ENCODE measurements at places on chromosomes 13 and 19.

DNA sequence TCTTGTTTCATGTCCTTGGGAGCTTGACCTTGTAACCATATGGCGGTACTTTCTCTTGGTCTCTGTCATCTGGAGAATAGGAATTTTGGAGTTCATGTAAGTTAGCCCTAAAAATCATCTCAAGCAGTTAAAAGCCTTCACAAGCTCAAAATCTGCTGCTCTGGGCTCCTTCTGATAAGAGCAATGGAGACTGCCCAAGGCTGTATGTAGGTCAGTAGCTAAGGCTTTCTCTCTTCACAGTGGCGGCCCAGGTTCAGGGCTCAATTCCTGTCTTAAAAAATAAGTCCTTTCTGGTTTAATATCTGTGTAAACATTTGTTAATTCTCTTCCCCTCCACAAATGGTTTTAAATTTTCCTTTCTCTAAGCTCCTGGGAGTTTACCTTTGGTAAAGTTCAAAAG lies 45.3 kb upstream of the ANKRD10 start:
- DNase-seq: no peak

- DNase-seq: no peak
Measured at GRCh38 chr19:2266183-2266993, 10.2 kb upstream of the JSRP1 start.

DNA sequence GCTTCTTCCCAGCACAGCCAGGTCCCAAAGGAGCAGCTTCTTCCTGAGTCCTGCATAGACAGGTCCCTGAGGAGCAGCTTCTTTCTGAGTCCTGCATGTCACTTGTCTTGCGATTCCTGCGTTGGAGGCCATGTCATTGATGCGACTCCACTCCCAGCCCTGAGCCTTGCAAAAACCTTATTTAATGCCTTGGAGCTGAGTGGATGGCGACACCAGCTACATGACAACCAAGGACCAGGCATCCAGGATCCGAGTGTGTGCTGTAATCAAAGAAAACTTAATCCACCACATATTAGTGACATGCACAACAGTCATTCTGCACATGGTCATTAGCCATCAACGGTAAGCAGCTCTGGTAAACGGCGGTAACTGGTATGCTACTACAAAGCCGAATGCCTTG lies 315.8 kb downstream of the TEX29 start:
- no peak for DNase-seq

- DNase-seq: no peak
Measured at GRCh38 chr13:33411312-33411711, 125.8 kb upstream of the STARD13 start.

- DNase-seq: no peak
Measured at GRCh38 chr13:36975172-36975571, 24.0 kb downstream of the ALG5 start.

GRCh38 chr19:28864024-28864503 lies 348.9 kb downstream of the UQCRFS1 start:
- DNase-seq: no peak

- DNase-seq: no peak
Measured at GRCh38 chr13:110314516-110315245, 7.6 kb downstream of the COL4A2 start.

- no peak for DNase-seq
Measured at GRCh38 chr19:29467824-29468401, 57.9 kb upstream of the VSTM2B start.

GRCh38 chr19:48991873-48992580 lies 1.1 kb downstream of the GYS1 start:
- no peak for DNase-seq

DNA sequence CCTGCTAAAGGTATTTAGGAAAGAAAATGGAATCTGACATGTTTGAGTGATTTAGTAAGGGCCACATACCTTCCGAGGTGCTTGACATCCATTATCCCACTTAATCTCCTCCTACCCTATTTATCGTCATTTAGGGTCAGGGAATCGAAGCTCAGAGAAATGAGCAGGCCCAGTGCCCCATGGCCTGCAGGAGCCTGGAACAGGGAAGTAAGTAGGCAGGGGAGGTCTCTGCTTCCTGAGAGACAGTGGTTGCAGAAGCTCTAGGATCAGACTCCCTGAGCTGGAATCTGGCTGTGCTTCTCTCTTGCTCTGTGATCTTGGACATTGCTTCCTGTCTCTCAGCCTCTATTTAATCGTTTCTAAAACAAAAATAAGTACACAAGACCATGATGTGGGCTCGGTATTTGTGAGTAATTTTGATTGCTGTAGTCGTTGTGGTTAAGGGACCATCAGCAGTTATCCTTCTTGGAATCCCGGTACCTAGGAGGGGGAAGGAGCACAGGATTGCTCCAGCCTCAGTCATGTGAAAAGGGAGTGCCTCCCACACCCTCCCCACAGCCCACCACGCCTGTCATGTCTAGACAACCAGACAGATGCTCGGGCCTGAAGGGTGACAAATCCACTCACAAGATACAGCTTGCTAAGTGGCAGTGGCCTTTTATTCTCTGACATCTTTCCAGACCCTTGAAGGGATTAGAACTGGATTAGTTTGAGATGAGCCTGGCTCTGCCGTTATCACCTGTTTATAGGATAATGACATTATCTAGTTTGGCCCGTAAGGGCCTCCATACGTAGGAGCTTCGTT lies 169.2 kb upstream of the TSHZ3 start:
- no peak for DNase-seq

DNA sequence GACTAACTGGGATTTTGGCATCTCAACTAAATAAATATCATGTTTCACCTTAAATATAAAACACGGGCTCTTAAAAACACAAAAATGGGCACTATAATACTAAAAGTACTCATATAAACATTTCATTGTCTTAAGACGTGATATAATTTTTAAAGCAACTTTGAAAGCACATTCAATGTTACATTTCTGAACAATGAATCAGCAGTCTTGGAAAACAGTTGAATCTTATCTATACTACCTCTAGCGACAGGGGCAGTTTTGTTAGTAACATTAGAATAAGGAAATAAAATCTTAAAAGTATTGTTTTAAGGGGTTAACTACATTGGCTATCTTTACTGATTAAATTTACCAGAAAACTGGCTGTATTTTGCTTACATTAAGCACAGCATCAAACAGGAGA lies 156.9 kb downstream of the UGGT2 start:
- no peak for DNase-seq

DNA sequence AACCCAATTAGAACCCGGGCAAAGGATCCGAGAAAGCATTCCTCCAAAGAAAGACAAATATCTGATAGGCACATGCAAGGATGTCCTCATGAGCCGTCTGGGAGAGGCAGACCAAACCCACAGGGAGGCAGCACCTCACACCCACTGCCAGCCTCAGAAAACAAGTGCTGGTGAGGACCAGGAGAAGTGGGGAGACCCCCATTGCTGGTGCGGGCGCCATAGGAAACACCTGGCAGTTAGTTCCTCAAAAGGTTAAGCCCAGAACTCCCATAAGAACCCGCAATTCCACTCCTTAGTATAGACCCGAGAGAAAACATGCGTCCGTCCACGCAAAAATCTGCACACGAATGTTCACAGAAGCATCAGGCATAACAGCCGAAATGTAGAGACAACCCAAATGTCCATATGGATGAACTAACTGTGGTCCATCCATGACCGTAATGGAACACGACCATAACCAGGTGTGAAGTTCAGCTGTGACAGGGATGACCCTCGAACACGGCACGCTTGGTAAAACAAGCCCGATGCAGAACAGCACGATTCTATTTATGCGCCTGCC lies 7.9 kb downstream of the ZNF787 start:
- DNase-seq: no peak

DNA sequence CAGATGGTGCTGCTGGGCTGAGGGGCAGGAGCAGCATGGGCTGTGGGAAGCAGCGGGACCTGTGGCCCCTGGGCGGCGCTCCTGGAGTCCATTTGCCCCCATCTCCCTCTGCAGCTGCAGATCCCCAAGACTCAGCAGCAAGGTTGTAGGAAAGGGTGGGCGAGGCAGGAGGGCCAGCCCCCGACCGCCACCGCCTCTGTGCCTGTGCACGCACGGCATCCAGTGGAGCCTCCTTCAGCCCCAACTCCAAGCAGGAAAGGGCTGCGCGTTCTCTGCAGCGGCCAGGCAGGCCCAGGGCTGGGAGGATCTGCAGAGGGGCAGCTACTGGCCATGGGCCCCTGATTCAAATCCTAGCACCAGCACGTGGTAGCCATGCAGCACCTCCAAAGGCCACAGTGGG lies 20.8 kb downstream of the DPF1 start:
- no peak for DNase-seq

DNA sequence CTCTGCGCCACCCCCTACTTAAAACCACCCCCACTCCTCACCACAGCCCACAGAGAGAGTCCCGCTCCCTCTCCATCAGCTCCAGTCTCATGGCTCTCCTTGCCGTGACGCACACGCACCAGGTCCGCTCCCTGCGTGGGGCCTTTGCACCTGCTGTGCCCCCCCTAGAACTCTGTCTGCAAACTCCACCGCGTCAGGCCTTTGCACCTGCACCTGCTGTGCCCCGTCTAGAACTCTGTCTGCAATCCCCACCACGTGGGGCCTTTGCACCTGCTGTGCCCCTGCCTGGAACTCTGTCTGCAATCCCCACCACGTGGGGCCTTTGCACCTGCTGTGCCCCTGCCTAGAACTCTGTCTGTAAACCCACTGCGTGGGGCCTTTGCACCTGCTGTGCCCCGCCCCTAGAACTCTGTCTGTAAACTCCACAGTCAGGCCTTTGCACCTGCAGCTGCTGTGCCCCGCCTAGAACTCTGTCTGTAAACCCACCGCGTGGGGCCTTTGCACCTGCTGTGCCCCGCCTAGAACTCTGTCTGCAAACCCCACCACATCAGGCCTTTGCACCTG lies 4.2 kb downstream of the SHC2 start:
- DNase-seq: no peak

DNA sequence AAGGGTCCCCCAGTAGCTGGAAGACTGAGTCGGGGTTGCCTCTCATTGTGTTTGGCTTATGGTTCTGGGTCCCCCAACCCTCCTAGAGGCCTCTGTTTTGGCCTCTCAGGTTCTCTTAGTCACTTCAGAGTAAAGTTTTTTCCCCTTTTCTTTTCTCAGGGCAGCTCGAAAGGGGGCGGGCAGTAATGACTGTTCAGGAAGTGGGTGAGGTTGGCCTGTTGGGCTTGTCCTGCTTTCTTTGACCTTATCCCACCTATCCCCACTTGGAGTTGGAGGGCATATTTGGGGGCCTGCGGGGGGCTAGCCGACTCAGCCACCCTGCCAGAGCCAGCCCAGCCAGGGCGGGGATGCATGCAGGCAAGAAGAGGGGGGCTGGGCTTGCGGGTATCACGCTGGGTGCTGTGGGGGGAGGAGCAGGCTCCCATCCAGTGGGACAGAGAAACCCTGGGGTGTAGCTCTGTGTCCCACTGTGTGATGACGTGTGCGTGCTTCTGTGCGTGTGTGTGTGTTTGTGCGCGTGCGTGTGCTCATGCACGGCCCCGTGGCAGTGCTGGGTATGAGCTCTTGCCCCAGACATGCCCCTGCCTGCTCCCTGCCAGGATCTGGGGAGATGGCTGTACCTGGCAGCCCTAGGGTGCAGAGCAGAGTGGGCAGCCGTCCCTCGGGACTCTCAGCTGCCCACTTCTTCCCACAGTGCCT lies 1.4 kb downstream of the CIC start:
- DNase-seq: no peak
